Cortex of kidney (tissue), 1 donor: ENCODE measurements at places on chromosomes 5 and 9.

DNA sequence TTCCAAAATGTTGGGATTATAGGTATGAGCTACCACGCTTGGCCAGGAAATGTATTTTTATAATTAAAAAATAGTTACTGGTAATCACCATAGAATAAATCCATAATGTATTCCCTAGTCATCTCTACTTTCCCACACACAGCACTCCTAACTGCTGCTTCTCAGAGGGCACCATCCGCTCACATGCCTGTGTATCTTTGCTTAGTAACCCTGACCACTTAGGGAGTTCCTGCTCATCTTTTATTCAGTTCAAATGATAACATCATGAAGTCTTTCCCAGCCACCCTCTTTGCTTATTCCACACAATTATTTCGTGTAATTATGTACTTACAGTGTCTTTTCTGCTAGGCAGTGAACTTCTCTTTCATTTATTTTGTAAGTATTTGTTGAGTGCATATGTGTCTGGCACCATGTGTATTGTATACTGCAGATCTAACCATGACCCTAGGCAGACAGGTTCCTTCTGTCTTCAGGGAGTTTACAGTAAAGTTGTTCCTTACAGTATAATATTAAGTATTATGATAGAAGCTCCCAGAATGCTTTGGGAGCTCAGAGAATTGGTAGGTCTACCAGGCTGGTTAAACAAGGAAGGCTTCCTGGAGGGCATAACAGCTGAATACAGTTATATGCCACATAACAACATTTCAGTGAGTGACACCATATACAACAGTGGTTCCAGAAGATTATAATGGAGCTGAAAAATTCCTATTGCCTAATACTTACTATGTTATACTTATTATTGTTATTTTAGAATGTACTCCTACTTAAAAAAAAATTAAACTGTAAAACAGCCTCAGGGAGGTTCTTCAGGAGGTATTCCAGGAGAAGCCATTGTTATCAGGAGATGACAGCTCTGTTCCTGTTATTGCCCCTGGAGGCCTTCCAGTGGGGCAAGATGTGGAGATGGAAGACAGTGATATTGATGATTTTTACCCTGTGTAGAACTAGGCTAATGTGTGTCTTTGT is 39.2 kb downstream of the DCAF10 start:
- no peak for DNase-seq

DNA sequence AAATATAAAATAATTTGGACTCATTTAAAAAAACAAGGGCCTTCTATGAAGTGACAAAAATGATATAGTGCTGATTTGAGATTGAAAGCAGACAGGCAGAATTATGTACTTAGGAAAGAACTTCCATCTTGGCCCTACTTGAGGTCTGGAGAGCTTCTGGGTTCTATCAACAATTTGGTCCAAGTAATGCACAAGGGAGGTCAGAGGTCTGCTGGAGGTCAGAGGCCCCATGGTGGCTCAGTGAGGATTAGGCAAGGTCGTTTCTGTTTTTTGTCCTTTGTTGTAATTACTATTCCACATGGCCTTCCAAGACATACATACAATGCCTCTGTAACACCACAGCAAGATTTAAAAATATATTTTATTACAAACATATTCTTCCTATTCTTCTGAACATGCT is 37.2 kb downstream of the NUDT12 start:
- DNase-seq = no peak

- DNase-seq = no peak
Measured at GRCh38 chr5:96258692-96259091, 174.4 kb downstream of the PCSK1 start.

GRCh38 chr5:1536322-1536845 is 12.6 kb upstream of the LPCAT1 start:
- no peak for DNase-seq

- no peak for DNase-seq
Measured at GRCh38 chr5:136699651-136700050, 334.3 kb upstream of the TRPC7 start.

- DNase-seq = no peak
Measured at GRCh38 chr5:89396278-89396954, 513.4 kb upstream of the MEF2C start.

- DNase-seq = no peak
Measured at GRCh38 chr9:133563291-133563796, 28.8 kb downstream of the ADAMTSL2 start.

DNA sequence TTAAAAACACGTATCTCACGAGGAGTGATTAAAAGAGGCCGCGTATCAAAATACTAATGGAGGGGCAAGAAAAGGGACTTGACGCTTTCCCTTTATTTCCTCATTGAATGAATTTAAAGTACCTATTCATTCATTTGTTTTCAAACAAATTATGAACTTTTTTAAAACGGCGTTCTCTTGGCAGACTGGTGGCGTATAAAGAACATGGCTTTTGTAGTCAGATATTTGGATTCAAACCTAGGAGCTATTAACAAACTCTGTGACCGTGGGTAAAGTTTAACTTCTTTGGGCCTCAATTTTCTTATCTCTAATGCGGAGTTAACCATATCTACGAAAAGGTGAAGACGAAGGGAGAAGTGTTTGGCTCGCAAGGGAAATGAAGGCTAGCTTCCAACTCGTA is 876 bp downstream of the CAAP1 start:
- DNase-seq = no peak

DNA sequence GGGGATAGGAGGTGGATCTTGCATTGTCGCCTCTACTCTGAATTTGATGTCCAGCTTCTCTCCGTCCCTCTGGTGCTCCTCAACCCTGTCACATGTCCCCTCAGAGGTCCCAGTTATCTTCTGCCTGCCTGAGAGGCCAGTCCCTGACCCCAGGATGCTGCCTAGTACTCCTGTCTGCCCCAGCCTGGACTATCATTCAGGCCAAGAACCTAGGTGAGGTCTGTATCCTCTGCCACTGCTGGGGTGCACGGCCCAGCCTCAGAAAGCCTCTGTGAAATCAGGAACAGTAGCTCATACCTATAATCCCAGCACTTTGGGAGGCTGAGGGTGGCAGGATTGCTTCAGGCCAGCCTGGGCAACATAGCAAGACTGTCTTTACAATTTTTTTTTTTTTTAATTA is 8.6 kb downstream of the SPINK4 start:
- DNase-seq = no peak

- DNase-seq = no peak
Measured at GRCh38 chr5:164202338-164202737, 696.9 kb downstream of the MAT2B start.

DNA sequence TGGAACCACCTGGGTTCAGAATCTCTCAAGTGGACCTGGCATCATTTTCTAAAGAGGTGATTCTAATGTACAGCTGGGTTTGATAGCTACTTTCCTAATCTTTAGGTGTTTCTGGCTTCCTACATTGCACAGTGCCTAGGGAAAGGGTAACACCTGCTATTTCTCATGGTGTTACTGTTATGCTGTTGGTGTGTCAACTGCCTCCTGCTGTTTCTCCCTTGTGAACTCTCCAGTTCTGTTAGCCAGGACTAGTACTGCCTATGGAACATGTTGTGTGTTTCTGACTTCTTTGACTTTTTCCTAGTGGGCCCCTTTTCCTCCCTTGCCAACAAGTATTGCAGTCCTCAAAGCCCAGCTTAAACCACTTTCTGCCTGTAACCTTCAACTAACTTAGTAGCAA is 5.5 kb downstream of the ARHGEF28 start:
- DNase-seq = no peak

DNA sequence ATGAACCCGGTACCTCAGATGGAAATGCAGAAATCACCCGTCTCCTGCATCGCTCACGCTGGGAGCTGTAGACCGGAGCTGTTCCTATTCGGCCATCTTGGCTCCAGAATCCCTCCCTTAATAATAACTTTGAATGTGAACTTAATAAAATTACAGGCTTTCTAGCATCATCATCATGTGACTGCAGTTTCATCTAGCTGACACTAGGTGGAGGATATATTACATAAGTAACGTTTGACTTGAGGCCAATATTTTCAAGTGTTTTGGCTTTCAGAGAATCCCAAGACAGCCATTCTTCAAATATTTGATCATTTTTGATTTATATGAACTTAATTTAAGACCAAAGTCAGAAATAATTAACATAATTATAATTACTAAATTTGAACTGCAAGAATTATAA is 474.9 kb upstream of the CDH10 start:
- DNase-seq = no peak
